KG1 (cell line): ENCODE measurements at places on chromosomes 12 and 14.

GRCh38 chr12:124389138-124389724 lies 94.3 kb downstream of the RFLNA start:
- DNase-seq = no peak

GRCh38 chr14:27672047-27672446 lies 1074.2 kb upstream of the NOVA1 start:
- no peak for DNase-seq

GRCh38 chr14:37263656-37264236 lies 66.0 kb downstream of the MIPOL1 start:
- DNase-seq = no peak

GRCh38 chr12:12483438-12483837 lies 79.2 kb downstream of the DUSP16 start:
- DNase-seq = no peak

DNA sequence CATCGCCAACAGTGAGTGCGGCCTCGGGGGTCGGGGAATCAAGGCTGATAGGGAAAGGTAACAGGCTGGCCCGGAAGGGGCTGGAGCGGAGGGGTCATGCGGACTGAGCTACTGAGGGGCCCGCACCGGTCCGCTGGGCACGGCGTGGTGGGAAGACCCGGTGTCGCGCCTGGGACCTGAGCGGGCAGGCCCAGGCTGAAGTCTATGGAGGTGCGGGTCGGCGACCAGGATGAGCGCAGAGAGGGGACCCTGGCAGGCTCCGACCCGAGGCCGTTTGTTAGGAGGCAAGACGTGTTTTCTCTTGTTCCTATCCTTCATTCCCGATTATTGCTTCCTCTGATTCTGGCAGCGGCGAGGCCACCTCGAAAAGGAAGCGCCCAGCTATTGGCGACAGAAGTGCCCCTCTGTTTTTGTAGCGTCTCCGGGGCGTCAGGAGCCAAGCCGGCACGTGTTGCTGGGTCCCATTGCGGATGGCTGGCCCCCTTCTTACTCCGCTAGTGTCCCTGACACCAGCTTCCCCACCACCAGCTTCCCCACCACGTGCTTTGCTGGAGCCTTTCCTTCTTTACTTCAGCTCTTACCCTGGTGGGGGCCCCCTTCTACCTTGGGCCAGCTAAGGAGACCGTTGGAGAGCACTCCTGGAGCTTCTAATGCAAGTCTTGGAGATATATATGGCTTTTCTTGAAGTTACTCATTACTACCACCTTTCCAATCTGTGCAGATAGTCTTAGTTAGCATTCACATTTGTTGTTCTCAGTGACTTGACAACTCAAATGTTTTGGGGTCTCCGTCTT lies 653 bp downstream of the PA2G4 start:
- no peak for DNase-seq

DNA sequence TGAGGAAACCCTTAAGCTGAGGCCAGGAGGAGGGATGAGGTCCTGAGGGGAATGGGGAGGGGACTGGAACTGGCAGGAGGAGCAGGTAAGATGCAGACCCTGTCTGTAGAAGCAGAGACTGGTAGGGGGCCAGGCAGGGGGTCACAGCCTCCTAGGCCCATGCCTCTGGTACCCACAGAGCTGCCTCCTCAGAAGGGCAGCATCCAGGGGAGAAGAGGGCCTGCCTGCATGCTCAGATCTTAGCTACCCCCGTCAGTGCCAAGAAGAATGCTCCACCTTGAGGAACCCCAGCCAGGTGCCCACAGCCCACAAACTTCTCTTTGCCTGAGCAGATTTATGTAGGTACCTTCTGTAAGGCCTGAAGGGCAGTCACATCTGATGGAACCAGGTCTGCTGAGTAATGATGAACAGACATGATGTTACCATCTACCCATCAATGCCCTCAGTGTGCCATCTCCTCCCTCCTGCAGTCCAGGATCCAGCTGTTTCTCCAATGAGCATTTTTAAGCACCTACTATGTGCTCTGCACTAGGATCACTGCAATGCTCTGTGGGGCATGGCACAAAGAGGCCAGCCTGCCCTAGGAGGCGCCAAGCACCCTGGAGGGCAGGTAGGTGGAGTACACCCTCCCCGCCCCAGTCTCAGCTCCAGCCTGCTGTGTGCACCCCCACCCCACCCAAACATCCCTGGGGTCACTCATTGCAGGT lies 24.8 kb upstream of the ZFP36L1 start:
- DNase-seq = no peak

GRCh38 chr14:39091716-39092115 lies 11.3 kb downstream of the SEC23A start:
- DNase-seq = no peak

DNA sequence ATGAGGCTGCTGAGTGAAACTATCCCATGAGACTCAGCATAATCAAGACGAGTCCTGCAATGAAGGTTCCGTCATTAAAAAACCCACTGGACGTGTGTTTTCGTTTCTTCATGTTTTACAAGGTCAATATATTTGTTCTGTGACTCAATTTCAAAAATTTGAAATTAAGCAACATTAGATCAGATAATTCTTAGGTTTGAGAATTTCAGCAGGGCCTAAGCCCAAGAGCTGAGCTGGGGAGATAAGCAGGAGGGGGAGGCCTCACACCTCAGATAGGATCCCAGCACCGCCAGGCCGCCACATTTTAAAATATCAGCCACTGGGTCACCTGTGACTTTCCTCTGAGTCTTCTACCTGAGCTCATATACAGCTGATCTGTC lies 13.3 kb downstream of the STX2 start:
- DNase-seq = no peak

DNA sequence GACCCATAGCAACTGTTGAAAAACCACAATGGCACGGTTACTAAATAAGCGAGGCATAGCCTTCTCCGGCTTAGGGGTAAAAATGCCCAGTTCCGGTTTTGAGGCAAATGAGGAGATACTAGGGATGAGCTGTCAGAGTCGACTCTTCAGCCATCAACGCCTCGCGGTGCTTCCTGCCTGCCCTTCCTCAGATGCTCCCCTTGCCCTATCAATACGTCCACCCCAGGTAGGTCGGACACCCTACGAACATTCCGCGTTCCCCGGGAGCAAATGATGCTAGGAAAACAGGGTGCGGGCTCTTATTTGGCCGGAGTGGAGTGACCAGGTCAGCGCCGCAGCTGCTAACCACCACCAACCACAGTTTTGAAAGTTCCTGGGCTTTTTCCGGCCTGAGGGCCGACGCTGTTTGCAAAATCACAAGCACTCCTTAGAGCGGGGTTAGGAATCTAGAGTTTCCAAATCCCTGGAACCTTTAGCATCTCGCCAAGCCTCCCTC lies 1.2 kb downstream of the SRSF9 start:
- no peak for DNase-seq

DNA sequence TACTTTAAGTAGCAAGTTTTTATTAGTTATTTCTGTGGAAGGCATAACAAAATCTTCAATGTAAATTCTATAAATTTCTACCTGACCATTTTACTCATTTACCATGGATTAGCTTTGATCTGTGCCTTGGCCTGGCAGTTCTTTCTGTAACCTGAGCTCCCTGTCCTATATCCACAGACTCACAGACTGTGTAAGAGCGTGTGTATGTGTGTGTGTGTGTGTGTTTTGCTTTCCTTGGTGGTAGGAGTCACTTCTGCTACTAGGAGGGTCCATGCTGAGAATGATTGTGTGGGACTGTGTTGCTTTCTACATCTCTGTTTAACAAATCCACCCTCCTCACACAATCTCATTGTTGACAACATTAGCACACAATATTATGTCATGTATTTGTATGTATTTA lies 221.2 kb upstream of the PELI2 start:
- no peak for DNase-seq

DNA sequence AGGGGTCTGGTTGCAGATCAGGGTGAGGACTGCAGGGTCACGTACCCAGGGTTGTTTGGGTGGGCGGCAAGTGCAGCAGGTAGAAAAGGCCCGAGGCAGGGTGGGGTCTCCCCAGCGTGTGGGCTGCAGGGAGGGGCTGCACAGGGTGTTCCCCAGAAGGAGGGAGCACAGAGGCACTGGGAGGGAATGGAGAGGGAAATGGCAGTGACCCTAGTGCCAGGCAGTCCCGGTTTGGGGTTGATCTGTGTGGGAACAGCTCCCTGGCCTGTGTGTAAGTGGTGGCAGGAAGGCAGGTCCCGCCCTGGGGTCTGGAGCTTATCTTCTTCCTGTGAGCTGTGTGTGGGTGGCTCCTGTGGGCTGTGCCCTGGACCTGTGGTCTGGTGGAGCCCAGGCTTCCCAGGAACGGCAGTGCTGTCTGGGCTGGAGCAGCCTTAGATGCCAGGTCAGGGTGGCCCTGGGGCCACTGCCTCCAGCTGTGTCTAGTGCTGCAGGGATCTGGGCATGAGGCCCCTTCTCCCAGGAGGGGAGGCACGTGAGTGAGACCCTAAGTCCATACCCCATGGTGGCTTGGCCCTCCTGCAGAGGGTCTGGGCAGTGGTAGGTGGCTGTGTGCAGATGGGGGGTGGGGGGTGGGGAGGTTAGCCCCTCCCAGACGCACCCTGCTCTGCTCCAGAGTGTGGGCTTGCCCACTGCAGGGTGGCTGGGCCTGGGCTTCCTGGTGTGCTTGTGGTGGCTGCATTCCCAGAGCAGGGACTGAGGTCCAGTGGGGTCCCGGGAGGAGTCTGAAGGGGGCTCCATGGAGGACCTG lies 363.5 kb downstream of the TMEM121 start:
- no peak for DNase-seq

GRCh38 chr12:5206401-5207175 lies 162.9 kb downstream of the KCNA5 start:
- no peak for DNase-seq

GRCh38 chr12:12505544-12506495 lies 56.8 kb downstream of the DUSP16 start:
- no peak for DNase-seq
